Occipital lobe (tissue), 3 donors: ENCODE measurements at places on chromosomes 3 and 15. TPM values are rescaled to one million over a fixed set of nuclear protein-coding genes. Genes with fewer than 3 reads are reported as not detected.

Gene RGMA
- 8.1 TPM for total RNA-seq

Gene GNAT1
- not detected for total RNA-seq

Gene KLHL40
- total RNA-seq: not detected

Gene PLSCR5
- total RNA-seq: not detected

Gene MITF
- total RNA-seq: 2.7 TPM

Gene STRIT1
- not detected for total RNA-seq

Gene SCN11A
- 0.31 TPM for total RNA-seq

Gene UBE2E1
- total RNA-seq: 107 TPM

Gene DUSP7
- total RNA-seq: 10.8 TPM

Gene C3orf85
- not detected for total RNA-seq

Gene HSPBAP1
- total RNA-seq: 12.9 TPM

Gene CHRFAM7A
- 3.9 TPM for total RNA-seq

Gene NEO1
- total RNA-seq: 219 TPM

Gene GOLGA6D
- not detected for total RNA-seq

Gene RASL12
- total RNA-seq: 1.4 TPM

Gene LMLN
- 8.4 TPM for total RNA-seq

Gene NANOGP8
- not detected for total RNA-seq

Gene THPO
- total RNA-seq: not detected

Gene FOXB1
- total RNA-seq: not detected

Gene TMCO5A
- total RNA-seq: not detected

Gene ATP10A
- 0.78 TPM for total RNA-seq

Gene TEX55
- not detected for total RNA-seq
